ENCODE measurements at places on chromosomes 3 and 15.

GRCh38 chr15:81118361-81118760 is 15.7 kb upstream of the CFAP161 start:
- DNase-seq: no peak

- DNase-seq: no peak
Observed at GRCh38 chr3:152113413-152113812, 155.3 kb upstream of the MBNL1 start.

DNA sequence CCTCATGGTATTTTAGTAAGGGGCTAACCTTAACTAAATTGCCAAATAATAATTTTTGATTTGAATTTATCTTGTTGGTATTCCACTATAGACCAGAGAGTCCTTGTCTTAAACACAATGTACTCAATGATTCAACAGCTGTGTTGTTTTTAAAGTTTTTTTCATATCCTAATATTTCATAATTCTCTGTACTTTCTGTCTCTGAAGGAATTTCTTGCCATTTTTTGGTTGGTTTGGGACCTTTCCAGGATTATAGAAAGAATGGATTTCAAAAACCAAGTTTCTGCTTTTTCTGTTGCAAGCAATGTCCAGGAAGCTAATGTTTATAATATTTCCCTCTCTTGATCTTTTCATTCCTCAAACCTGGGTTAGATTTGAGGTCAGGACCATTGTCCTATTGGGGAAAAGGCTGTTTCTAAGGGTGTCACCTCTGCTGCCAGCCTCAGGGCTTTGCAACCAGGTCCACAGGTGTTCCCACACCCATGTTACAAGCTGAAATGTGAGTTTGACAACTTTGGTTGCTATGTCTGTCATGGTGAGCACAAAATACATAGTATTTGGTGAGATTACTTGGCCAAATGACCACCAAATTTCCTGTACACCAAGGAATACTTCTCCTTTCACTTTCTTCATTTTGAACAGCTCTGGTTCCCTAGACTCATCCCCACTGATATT is 363.7 kb upstream of the RGMA start:
- DNase-seq: no peak

DNA sequence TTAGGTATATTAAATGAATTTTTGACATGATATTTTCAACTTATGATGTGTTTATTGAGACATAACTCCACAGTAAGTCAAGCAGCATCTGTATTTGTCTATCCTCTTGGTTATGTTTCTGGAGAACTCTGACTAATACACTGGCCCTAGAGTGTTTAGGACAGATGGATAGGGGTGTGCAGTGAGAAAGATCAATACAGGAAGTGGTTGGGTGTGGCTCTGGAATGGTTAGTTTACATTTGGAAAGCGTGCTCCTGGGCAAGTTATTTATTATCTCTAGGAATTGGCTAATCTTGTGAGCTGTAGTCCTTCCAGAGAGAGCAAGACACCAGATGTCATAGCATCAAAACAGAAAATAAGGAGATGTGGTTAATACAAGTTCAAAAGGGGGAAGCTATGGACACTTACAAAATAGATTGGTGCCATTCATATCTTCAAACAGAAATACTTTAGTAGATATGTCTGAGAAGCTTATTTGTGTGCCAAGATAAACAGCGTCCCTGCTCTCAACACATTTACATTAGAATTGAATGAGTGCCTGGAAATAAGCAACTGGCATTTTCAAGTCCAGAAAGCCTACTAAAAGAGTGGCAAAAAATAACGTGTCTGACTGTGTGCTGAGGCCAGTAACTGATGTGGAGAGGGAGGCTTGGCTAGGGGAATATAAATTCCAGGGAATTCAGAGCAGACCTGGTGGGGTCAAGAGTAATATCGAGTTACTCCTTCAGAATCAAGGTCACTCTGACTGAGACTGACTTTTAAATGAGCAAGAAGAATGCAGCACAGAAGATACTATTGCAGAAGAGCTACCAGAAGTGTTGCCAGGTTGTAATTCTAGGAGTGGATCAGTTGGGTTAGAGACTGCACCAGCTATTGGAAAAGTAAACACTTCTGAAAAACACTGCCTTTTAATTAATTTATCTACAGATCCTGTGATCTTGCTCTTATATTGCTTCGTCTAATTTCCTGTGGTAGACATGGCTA is 33.4 kb upstream of the PLAAT1 start:
- DNase-seq: peak; percentile 37

- DNase-seq: no peak
Observed at GRCh38 chr15:69132977-69133861, 27.2 kb upstream of the GLCE start.

- DNase-seq: no peak
Observed at GRCh38 chr15:65663521-65663920, 41.8 kb downstream of the SLC24A1 start.

- DNase-seq: no peak
Observed at GRCh38 chr15:74290645-74291044, 54.5 kb downstream of the CCDC33 start.

DNA sequence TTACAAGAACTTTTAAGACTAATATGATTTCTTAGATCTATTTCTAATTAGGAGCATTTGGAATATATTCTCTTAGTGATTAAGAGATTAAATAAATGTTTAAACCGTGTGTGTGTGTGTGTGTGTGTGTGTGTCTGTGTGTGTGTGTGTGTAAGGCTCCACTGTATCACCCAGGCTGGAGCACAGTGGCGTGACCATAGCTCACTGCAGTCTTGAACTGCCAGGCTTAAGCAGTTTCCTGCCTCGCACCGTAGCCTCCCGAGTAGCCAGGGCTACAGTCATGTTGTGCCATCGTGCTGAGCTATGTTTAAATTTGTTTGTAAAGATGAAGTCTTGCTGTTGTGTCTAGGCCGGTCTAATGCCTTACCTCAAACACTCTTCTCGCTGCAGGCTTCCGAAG is 109.4 kb downstream of the KLHL25 start:
- no peak for DNase-seq

GRCh38 chr15:33926260-33926659 is 42.0 kb upstream of the CHRM5 start:
- DNase-seq: no peak

GRCh38 chr15:97129674-97130073 is 799.2 kb downstream of the NR2F2 start:
- DNase-seq: no peak

DNA sequence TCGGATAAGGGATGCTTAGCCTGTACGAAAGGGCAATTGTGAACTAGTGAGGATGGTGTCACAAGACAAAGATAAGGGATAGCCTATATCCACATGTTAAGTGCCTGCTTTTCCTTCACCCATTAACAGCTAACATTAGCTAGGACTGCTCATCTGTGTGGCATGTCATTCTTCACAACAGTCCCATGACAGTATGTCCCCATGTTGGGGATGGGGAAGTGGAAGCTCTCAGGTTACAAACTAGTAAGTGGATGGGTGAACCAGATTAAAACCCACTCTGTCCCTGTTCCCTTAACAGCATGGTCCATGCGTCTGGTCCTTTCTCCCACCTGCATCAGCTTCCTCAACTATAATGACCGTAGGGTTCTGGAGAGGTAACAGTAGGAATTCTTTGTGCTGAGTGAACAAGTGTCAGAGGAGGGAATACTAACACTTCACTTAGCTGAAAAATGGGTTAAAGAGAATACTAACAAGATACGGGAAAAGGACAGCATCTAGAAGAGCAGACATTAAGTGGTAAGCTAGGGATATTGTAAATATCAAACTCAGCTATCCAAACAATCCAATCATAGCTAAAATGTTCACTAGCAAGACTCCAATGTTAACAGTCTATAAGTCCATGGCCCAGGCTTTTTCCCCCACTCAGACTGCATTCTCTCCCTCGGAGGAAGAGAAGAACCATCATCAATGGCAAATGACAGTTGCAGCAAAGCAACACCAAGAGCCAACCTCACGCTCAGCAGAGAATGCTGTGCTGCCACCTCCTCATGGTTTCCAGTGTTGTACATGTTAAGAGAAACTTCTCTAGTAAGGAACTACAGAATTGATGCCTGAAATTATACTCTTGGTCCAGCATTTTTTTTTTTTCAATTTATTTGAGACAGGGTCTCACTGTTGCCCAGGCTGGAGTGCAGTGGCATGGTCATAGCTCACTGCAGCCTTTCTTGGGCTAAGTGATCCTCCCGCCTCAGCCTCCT is 5.0 kb downstream of the RPLP1 start:
- no peak for DNase-seq

GRCh38 chr3:37795431-37796061 is 66.1 kb upstream of the CTDSPL start:
- no peak for DNase-seq

DNA sequence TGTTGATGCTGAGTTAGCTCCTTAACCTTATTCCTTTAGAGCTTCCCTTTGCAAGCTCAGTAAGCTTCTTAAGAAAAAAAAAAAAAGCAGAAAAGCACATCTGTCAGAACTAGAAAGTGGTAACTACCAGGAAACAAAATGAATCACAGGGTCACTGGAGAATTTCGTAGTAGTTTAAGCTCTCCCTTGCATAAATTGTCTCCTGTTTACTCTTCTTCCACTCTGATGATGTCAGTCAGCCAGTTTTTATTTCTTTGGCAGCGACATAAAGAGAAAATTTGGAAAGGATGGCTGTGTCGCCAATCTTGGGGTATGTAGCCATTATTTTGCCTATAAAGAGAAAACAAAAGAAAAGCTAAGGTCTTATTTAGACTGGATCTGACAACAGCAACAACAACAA is 3.2 kb upstream of the GABRR3 start:
- no peak for DNase-seq

GRCh38 chr3:17302170-17302569 is 417.4 kb downstream of the PLCL2 start:
- DNase-seq: no peak

GRCh38 chr3:183775781-183776180 is 49.6 kb downstream of the MAP6D1 start:
- no peak for DNase-seq

DNA sequence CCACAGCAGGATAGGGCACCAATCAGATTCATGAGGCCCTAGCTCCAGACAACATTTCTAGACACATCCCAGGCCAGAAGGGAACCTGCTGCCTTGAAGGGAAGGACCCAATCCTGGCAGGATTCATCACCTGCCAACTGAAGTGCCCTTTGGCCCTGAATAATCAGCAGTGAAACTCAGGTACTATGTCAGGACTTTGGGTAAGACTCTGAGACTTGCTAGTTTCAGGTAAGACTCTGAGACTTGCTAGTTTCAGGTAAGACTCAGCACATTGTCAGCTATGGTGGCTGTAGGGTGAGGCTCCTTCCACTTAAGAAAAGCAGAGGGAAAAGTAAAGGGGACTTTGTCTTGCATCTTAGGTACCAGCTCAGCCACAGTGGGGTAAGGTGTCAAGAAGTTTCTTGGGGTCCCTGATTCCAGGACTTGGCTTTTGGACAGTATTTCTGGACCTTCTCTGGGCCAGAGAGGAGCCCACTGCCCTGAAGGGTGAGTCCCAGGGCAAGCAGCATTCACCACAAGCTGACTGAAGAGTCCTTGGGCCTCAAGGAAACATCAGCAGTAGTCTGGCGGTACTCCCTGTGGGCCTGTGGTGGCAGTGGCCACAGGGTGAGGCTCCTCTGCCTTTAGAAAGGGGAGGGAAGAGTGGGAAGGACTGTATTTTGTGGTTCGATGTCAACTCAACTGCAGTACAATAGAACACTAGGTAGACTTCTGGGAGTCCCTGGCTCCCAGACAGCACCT is 13.7 kb upstream of the COL8A1 start:
- no peak for DNase-seq

DNA sequence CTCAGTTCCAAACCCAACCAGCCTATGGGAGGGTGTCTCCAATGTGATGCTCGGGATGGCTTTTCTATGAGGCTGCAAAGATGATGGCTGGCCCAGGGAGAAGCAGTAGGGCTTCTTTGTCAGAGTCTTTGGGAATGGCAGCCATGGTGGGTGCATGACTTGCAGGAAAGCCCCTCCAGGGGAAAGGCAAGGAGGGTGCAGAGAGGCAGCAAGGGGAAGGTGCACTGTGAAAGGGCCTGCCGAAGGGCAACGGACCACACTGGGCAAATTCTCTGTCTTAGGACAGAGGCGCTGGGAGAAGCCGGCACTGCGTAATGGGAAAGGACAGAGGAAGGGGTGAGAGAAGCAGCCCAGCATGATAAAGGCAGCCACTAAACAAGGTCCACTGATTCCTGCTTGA is 302.8 kb upstream of the LYSMD4 start:
- no peak for DNase-seq

GRCh38 chr3:49644684-49645083 is 29.5 kb upstream of the APEH start:
- no peak for DNase-seq

DNA sequence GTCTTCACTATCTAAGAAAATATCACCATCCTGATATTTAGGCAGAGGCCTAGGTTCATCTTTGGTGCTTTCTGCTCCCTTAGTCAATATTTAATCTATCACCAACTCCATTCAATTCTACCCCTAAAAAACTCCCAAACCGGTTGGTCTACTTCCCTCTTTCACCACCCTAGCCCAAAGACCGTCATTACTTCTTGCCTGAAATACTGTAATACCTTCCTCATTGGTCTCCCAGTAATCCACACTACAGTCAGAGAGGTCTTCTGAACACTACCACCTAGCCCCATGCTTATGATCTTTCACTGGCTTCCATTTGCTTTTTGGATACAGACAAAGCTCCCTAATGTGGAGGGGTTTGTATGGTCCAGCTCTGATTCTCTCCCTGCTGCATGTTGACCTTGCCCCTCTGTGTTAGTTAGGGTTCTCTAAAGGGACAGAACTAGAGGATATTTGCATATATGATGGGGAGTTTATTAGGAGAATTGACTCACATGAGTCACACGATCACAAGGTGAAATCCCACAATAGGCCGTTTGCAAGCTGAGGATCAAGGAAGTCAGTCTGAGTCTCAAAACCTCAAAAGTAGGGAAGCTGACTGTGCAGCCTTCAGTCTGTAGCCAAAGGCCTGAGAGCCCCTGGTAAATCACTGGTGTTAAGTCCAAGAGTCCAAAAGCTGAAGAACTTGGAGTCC is 36.4 kb upstream of the ATP2C1 start:
- no peak for DNase-seq

GRCh38 chr3:122962149-122962548 is 65.4 kb downstream of the SEMA5B start:
- DNase-seq: no peak

DNA sequence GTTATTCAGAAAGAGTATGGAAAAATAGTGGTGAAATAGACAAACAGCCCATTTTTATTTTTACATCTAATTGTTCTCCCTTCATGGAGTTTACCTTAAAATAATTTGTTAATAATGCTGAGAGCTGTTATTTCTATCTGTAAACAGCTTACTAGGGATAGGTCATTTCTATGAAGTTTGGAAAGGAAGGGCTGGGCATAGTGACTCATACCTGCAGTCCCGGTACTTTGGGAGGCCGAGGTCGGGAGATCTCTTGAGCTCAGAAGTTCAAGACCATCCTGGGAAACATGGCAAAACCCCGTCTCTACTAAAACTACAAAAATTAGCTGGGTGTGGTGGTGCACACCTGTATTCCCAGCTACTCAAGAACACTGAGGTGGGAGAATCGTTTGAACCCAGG is 624.3 kb upstream of the LMCD1 start:
- DNase-seq: no peak

- DNase-seq: no peak
Observed at GRCh38 chr3:31343075-31343474, 189.7 kb upstream of the STT3B start.

- no peak for DNase-seq
Observed at GRCh38 chr15:39517122-39517855, 63.6 kb upstream of the THBS1 start.

Data from NCI-H1092 (cell line).